ENCODE measurements at places on chromosomes 12 and 14. TPM values are rescaled to one million over a fixed set of nuclear protein-coding genes. Genes with fewer than 3 reads are reported as not detected.
A peak's percentile ranks its signal among the peaks of the same experiment; 100 is the strongest.

- no peaks in the 10 kb centered on the region for H3K36me3 ChIP-seq
- H3K27me3 ChIP-seq = peaks cover 3% of the 10 kb centered on the region
- H3K4me3 ChIP-seq = peak overlapping the region; percentile 27
- peaks cover 34% of the 10 kb centered on the region for H3K4me1 ChIP-seq
- DNase-seq = peak; percentile 64
Measured at GRCh38 chr12:13339538-13339937, 143.0 kb downstream of the EMP1 start.

DNA sequence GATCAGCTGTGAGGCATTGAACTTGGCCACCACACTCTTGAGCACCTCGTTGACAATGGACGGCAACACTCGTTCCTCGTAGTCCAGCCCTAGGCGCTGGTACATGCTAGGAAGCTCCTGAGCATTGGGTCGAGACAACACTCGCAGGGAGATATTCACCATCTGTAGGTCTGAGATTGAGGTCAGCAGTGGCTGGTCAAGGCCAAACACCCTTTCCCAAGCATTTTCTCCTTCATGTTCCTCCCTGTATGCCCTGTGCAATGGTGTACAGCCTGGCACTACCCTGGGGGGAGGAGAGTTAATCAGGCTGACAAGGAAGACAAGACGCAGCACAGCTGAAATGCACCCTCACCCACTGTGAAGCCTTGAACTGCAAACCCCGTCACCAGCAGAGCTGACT lies 2.0 kb downstream of the PHB2 start:
- H3K4me3 ChIP-seq = peak overlapping the region; percentile 98
- H3K4me1 ChIP-seq = peaks cover 35% of the 10 kb centered on the region
- peaks cover 7% of the 10 kb centered on the region for H3K27me3 ChIP-seq

- H3K4me3 ChIP-seq = no peak overlapping the region
- H3K27ac ChIP-seq = no peak overlapping the region
- DNase-seq = no peak
- peaks cover 6% of the 10 kb centered on the region for H3K4me1 ChIP-seq
Measured at GRCh38 chr12:105736498-105736897, 402.3 kb downstream of the NUAK1 start.

GRCh38 chr14:101788016-101788635 lies 26.6 kb downstream of the PPP2R5C start:
- H3K27ac ChIP-seq = no peak overlapping the region
- peaks cover 2% of the 10 kb centered on the region for H3K27me3 ChIP-seq
- no peaks in the 10 kb centered on the region for H3K36me3 ChIP-seq
- peaks cover 11% of the 10 kb centered on the region for H3K4me1 ChIP-seq
- H3K4me3 ChIP-seq = no peak overlapping the region

- peaks cover 2% of the 10 kb centered on the region for H3K27me3 ChIP-seq
- peaks cover 33% of the 10 kb centered on the region for H3K4me1 ChIP-seq
- peak overlapping the region; percentile 99 for H3K4me3 ChIP-seq
- peak; percentile 3 for DNase-seq
- H3K36me3 ChIP-seq = peaks cover 22% of the 10 kb centered on the region
- peak overlapping the region; percentile 96 for H3K27ac ChIP-seq
Measured at GRCh38 chr14:96502621-96503305, 581 bp downstream of the PAPOLA start.

- peaks cover 25% of the 10 kb centered on the region for H3K4me1 ChIP-seq
- H3K27me3 ChIP-seq = peaks cover 4% of the 10 kb centered on the region
- peak overlapping the region; percentile 30 for H3K27ac ChIP-seq
- H3K4me3 ChIP-seq = peak overlapping the region; percentile 69
- DNase-seq = peak; percentile 82
- H3K36me3 ChIP-seq = no peaks in the 10 kb centered on the region
Measured at GRCh38 chr14:24911324-24912109, 138.4 kb downstream of the STXBP6 start.

- DNase-seq = peak; percentile 45
- peak overlapping the region; percentile 56 for H3K27ac ChIP-seq
- H3K36me3 ChIP-seq = peaks cover 52% of the 10 kb centered on the region
Measured at GRCh38 chr12:78060186-78060585, 229.5 kb downstream of the NAV3 start.

DNA sequence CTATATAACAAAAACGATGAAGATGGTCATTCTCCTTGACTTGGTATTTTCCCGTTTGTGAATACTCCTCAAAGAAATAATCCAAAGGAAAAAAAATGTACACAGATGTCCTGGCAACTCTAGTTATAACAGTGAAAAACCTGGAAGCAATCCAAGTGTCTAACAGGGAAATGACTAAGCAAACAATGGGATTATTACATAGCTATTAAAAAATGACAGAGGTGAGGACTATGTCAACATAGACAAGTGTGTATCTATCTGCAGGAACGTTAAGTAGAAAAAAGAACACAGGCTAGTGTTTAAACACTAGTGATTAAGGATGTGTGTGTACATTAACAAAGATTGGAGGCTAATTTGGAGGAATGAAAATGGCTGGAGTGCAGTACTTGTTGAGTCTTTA lies 5.9 kb upstream of the APOLD1 start:
- H3K27me3 ChIP-seq = no peaks in the 10 kb centered on the region
- H3K4me1 ChIP-seq = peaks cover 23% of the 10 kb centered on the region
- H3K4me3 ChIP-seq = no peak overlapping the region
- H3K36me3 ChIP-seq = peaks cover 4% of the 10 kb centered on the region

- no peaks in the 10 kb centered on the region for H3K36me3 ChIP-seq
- no peak overlapping the region for H3K4me3 ChIP-seq
- H3K4me1 ChIP-seq = no peaks in the 10 kb centered on the region
- no peak overlapping the region for H3K27ac ChIP-seq
- H3K27me3 ChIP-seq = peaks cover 6% of the 10 kb centered on the region
- no peak for DNase-seq
Measured at GRCh38 chr12:31906557-31907301, 52.5 kb upstream of the RESF1 start.

DNA sequence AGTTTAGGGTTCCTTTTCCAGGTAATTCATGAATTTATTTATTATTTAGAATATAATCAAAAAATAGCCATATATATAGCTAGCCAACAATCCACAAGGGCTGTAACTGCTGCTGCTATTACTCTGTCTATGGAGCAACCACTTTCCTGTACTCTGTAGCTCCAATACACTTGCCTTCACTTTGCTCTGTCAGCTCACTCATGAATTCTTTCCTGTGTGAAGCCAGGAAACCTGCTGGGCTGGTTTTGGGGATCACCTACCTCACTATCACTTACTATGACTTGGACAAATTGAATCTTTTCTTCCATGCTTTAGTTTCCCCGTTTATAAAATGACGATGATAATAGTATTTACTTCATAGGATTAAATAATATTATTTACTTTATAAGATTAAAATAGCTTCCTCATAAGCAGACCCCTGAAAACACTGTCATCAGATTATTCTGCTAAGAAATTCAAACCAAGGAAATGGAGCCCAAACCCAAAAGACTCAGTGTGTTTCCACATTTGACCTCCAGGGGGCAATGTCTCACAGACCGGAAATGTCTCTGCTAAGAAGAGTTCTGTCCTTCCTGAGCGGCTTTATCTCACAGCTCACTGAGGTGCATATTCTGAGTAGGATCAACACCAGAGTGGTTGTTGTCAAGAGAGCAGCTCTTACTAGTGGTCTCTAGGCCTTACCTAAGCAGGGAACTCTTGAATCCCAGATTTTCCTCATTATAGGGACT lies 457.1 kb downstream of the DAD1 start:
- no peak overlapping the region for H3K27ac ChIP-seq
- no peaks in the 10 kb centered on the region for H3K36me3 ChIP-seq
- no peak for DNase-seq
- no peaks in the 10 kb centered on the region for H3K4me1 ChIP-seq
- no peaks in the 10 kb centered on the region for H3K27me3 ChIP-seq

The GALNT16 gene
- total RNA-seq = 0.14 TPM

The CLSTN3 gene
- 14.8 TPM for total RNA-seq
